HuH-7 (cell line): ENCODE measurements at places on chromosomes 7 and 10.

DNA sequence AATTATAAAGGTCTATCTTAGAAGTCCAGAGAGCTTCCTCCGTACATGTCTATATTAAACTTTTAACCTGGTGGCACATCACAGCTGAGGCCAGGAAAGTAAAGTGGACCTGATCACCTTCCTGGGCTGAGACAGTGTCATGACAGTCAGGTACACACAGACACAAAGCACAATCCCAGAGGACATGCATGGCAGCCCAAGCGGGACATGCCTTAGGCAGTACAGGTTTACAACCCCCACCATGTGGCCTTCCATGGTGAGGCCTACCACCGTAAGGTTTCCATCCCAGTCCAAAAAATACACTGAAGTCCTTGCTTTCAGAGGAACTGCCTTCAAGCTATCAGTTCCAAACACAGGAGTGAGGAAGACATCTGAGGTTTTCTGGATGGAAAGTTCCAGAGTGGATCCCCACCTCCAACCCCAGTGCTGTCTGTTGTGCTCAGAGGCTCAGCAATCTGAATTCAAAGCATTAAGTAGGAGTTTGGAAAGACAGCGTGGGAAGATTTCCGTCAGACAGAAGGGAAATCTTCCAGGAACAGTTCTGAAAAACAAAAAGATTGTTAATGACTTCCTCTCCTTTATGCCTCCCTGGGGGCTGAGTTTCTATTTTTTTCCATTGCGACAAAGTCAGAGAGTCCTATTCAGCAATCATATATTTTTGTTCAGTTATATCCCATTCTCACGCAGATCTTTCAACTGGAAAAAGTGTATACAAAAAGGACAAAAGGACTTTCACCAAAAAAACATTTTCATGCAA, 20.1 kb downstream of the IFIT3 start:
- no peak for DNase-seq

GRCh38 chr7:107934991-107935770, 44.2 kb downstream of the DLD start:
- no peak for DNase-seq

- DNase-seq = no peak
Observed at GRCh38 chr7:149473251-149473650, 12.4 kb upstream of the ZNF777 start.

DNA sequence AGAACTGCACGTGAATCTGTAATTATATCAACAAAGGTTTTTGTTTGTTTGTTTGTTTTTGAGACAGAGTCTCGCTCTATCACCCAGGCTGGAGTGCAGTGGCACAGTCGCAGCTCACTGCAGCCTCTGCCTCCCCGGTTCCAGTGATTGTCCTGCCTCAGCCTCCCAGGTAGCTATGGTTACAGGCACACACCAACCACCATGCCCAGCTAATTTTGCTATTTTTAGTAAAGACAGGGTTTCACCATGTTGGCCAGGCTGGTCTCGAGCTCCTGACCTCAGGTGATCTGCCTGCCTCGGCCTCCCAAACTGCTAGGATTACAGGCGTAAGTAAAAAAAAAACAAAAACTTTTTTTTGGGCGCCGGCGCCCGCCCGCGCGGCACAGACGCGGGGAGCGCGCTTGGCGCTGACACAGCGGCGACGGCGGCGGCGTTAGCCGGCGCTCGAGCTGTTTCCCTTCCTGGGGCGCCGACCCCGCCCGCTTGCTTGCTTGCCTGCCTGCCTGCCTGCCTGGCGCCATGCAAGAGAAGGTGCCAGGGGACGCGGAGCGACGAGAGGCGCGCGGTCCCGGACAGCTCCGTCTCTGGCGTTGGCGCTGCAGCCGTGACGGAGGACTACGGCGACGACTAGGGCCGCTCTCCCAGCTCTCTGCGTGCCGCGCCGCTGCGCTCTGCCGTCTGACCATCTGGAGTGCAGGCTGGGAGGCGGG, 171.4 kb upstream of the NUPR2 start:
- no peak for DNase-seq

DNA sequence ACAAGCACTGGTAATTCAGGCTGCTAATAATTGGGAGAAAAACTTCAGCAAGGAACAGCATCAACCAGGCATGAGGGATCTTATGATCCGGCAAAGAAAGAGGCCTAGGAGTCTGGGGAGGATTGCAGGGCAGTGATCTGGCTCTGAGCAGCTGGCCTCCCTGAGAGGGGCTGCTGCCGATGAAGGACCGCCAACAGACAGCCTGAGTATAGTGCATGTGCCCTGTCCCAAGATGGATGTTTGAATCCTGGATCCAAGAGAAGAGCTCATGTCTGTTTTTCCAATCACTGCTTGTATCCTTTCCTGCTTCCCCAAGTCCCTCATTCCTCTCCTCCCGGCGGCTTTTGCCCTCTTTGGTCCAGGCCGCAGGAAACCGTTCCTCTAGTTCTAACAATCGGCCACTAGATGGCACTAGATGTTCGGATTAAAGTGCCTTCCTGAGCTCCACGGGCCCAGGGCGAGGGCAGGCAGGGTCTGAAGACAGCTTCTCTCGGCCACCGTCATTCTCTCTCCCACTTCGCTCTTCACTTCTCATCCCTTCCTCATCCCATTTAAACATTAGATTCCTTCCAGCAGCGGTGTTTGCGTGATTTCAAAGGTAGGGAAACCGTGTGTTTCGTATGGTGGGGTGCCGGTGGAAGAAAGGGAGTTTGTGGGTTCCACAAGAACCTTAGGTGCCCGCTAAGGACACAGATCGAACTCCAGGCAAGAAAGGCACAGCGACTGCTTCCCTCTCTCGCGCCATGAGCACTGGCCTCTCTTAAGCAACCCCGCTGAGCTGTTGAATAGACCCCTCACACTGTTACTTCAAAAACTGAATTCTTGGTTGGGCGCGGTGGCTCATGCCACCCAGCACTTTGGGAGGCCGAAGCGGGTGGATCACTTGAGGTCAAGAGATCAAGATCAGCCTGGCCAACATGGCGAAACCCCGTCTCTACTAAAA, 82.4 kb downstream of the ADCYAP1R1 start:
- peak; percentile 74 for DNase-seq

- peak; percentile 54 for DNase-seq
Observed at GRCh38 chr7:131225619-131226513, 101.8 kb upstream of the MKLN1 start.

DNA sequence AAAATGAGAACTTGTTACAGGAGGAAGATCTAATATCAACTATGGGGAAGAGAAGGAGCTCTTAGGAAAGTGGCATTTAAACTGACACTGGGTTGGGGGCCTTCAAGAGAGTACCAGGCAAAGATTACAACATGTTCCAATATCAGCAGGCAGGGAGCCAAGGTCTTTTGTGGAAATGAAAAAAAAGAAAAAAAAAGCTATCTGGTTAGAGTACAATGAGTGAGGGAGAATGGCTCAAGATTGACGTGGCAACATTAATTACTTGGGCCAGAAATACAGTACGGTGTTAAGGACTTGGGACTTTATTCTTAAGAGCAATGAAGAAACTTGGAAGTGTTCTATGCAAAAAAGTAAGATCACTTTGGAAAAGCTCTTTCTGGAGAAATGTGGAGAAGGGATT, 132.3 kb upstream of the CDK1 start:
- no peak for DNase-seq

DNA sequence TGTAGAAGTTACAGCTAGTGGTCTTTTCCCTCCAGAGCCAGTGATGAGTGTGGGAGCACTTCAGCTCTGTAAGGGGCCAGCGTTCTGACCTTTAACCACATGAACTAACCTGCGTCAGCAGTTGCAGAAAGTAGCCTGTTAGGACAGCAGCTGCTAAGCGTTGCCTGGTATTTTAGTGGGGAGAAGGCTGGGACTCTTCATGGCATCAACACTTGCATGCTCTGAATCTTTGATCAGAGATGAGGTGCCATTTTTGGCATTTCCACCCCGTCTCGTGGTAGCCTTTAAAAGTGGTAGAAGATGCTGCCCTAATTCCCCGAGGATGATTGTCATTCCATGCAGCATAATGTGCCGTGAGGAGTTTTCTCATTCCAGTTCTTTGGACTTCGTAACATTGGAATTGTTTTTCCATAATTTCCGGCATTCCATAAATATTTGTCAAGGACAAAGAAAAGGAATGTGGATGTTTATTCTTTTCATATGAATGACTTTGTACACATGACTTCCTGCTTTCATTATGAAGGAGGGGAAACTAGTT, 92.2 kb downstream of the AVL9 start:
- DNase-seq = peak; percentile 28

- DNase-seq = no peak
Observed at GRCh38 chr7:22213081-22213480, 143.9 kb downstream of the RAPGEF5 start.
